ENCODE measurements at places on chromosomes 4 and X. TPM values are rescaled to one million over a fixed set of nuclear protein-coding genes. Genes with fewer than 3 reads are reported as not detected.

DNA sequence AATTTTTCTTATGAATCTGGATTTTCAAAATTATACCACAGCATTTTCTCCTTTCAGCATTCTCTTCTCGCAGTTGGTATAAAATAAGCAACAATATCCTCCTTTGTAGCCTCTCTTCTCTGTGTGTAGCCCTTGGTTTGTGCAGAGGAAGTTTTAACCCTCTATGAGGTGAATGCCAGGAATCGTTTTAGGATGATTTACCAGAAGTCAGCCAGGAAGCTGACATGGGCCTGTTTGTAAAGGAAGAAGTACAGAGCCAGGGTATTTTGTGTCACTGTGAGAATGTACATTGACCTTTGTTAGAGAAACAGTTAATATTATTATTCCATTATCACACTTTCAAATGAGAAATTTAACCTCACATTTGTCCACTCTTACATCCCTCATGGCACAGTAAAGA lies 88.9 kb upstream of the RPL34 start:
- DNase-seq: no peak

DNA sequence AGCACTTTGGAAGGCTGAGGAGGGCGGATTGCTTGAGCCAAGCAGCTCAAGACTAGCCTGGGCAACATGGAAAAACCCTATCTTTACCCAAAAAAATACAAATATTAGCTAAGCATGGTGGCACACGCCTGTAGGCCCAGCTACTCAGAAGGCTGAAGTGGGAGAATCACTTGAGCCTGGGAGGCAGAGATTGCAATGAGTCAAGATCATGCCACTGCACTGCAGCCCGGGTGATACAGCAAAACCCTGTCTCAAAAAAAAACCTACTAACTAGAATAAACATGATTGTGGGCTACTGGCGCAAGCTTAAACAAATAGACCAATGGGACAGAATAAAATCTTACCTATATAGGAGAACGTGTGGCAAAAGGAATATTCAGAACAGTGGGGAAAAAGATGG lies 7.3 kb downstream of the CDKL2 start:
- no peak for DNase-seq

The POF1B gene
- total RNA-seq: not detected

DNA sequence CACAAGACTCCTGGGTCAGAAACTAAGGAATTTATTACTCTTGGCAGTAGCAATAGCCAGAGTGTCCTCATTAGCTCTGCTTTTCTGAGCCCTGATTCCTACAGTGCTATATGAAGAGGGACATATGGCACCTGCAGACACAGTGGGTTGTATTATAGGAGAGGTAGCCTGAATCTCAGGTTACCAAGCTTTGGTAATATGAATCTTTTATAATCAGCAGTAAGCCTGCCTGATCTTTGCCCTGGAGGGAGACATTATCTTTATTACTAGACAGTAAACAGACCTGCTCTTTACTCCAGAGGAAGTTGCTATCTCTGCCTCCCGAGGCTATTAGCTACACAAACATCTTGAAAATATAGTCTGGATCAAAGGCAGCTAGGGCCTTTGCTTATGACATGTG lies 62.5 kb upstream of the HOPX start:
- DNase-seq: no peak

DNA sequence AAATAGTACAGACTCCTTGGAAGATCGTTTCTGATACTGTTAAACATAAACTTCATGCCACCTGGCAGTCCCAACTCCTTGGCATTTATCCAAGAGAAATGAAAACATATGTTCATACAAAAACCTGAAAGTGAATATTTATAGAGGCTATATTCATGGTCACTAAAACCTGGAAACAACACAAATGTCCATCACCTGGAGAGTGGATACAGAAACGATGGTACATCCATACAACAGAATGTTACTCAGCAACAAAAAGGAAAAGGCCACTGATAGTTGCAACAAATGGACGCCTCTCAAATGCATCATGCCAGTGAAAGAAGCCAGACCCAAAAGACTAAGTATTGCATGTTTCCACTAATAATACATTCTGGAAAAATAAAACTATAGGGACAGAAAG lies 34.0 kb upstream of the SORBS2 start:
- DNase-seq: no peak

DNA sequence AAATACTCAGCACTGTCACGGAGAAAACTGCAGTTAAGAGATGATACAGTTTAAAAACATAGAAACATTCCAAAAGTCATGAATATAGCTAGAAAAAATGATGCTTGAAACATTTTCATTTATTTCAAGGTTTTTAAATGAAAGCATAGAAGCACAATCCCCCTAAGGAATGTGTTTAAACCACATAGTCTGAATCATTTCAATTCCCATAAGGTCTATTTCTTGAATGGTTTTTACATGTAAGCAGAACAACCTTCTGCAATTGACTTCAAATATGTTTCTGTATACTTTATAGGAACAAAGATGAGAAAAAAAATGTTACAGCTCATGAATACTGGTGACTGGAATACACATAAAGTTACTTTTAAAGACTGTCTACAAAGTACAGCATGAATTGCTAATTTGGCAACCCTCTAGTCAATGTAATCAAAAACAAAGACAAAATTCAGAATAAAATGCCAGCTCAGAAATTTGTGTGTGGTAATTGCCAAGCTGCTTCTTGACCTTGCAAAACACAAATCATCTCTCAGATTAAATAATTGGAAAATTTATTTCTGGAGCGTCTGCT lies 886.4 kb upstream of the ADGRL3 start:
- DNase-seq: no peak

DNA sequence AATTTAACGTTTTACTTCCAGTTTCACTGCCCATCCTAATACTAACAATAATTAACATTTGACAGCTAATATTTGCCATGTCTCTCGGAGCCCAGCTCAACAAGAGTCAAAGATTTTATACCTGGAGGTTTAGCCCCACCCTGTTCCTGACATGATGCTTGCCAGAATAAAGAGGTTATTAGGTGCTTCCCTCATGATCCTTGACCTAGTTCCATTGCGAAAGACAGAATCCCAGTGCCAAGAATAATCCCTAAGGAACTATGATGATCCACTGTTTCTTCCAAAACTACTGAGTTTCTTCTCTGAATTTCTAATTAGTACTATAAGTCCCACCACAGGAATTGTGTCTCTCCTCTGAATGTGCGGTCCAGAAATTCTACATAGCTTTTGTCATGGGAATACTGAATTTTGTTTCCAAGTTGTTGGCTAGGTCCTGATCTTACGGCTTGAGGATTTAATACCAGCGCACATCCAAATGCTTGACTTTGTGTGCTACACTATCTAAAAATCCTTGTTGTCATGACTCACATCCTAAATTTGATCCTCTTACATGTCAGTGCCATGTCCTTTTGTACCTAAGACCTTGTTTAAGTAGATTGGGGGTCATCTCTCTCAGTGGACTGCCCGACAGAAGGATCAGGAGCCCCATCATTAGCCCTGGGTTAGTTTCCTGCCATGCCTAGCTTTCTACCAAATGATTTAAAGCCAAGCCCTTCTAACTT lies 23.1 kb downstream of the ANTXR2 start:
- DNase-seq: no peak

- DNase-seq: no peak
Measured at GRCh38 chr4:182231080-182231479, 12.1 kb upstream of the TENM3 start.

The INPP4B gene
- 6.7 TPM for total RNA-seq

- no peak for DNase-seq
Measured at GRCh38 chrX:45762699-45763647, 562.3 kb upstream of the DIPK2B start.

GRCh38 chr4:78747475-78747922 lies 28.7 kb upstream of the BMP2K start:
- no peak for DNase-seq

DNA sequence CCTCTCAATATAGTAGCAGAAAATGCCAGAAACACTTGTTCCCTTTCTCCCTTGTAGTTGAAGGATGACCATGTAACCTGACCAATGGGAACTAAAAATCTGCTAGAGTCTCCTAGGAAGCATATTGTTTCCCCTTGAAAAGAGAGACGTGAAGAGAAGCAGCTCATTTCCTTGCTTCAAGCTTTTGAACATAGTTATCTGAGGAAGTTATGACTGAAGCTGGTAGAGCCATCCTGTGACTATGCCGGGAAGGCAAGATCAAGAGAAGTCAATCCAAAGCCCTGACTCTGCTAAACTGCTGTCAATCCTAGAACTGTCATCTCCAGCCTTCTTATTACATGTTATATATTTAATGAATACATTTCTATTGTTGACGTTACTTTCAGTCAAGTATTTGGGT lies 66.6 kb downstream of the EIF4E start:
- DNase-seq: no peak

DNA sequence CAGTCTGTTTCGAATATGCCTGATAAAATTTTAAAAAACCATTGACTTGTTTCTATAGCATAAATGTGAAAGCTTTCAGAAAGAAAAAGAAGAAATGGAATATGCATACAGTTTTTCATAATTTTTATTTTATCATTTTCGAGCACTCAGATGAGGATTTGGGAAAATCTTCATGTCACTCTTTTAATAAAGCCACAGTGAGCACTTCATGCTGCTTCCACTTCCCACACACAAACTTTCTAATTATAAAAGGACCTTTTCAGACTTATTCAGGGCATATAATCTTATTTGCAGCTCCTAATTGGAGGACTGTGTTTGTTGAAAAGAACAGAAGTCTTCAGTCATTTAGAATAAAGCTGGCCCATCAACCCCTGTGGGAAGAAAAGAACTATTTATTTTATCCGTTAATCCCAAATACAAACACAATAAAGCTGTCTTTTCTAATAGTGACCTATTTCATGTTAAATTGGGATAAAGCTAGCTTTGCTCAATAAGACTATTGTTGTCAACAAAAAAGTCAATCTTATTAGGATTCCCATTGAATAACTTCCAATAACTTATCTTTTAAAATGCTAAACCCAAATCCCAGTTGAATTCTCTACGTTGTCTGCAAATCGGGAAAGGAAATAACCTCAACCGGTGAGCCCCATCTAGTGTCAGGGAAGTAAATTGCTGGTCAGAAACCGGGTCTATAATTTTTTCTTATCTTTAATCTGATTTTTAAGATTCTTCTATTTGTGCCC lies 211.5 kb downstream of the PDGFRA start:
- no peak for DNase-seq

- no peak for DNase-seq
Measured at GRCh38 chr4:60201052-60201673, 999.0 kb upstream of the ADGRL3 start.

The DCAF4L1 gene
- under 0.01 TPM for total RNA-seq

- DNase-seq: no peak
Measured at GRCh38 chr4:173024203-173024602, 144.4 kb upstream of the GALNT7 start.

The CWH43 gene
- not detected for total RNA-seq

- DNase-seq: no peak
Measured at GRCh38 chr4:156749426-156750403, 221.9 kb downstream of the PDGFC start.

The MTTP gene
- total RNA-seq: 3.4 TPM

DNA sequence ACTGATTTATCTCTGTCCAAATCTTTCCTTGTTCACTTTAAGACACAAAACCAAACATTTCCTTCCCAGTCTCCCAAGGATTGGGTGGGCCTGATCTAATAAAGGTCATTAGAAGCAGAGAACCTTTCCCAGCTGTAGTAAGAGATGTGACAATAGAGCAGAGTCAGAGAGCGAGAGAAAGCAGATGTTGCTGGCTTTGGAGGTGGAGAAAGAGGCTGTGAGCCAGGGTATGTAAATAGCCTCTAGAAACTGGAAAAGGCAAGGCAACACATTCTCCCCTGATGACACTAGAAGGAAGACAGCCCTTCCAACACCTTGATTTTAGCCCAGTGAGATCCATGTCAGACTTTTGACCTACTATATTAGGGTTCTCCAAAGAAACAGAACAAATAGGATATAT lies 337.5 kb upstream of the CASK start:
- no peak for DNase-seq

DNA sequence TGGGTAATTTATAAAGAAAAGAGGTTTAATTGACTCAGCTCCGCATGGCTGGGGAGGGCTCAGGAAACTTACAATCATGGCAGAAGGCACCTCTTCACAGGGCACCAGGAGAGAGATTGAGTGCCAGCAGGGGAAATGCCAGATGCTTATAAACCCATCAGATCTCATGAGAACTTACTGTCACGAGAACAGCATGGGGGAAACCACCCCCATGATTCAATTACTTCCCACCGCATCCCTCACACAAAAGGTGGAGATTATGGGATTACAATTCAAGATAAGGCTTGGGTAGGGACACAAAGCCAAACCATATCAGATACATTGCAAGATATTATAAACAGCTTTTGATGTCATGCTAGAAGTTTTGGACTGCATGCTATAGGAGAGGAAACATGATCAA lies 204.3 kb downstream of the VEGFC start:
- no peak for DNase-seq

DNA sequence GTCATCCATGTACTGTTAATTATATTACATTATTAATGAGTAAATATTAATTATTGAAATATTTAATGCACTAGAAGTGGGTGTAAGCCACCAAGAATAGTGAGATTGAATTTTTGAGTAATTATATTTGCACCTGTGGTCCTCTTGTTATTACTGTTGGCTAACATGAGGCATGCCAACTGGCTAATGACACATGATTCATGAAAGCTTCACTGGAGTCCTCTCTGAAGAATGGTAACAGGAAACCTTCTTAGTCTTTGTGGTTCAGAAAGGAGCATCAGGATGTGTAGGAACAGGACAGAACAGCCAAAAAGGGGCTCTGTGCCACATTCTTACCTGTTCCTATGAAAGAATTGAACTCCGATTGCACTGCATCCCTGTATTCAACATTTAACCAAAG lies 65.2 kb downstream of the SLC4A4 start:
- DNase-seq: no peak

DNA sequence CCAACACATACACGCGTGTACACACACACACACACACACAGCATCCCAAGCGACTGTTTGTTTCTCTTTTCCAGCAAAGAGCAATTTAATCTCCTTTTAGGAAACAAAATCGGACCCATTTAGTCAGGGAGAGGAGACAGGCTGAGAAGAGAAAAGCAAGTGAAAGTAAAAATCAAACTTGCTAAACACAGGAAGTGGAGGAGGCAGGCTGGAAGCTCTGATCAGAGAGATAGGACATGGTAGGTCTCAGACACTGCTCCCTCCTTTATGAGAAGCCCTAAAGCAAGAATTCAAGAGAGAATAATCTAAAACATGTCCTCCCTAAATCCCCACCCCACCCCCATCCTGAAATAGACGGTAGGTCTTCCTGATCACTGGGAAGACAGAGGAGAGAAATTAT lies 62.3 kb downstream of the GPC3 start:
- no peak for DNase-seq

The LRPAP1 gene
- total RNA-seq: 12.6 TPM

The SLC39A8 gene
- total RNA-seq: 10.3 TPM

GRCh38 chr4:84317513-84317912 lies 181.6 kb downstream of the NKX6-1 start:
- DNase-seq: no peak

- DNase-seq: no peak
Measured at GRCh38 chr4:99950913-99951254, 809 bp upstream of the H2AZ1 start.

DNA sequence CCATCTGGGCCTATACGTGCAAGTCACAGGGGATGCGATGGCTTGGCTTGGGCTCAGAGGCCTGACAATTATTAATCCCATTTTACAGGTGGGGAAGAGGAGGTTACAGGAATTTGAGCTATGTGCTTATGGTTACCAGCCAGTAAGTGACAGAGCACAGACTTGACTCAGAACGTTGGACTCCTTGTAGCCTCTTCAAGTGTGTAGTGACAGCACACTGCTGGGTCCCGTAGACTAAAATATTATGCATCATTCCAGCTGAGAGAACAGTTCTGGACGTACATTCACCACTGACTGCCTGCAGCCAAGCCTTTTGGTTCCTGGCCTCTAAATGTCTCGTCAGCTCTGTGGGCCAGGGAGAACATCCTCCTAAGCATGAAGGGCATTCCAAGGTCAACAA lies 314.5 kb downstream of the GPAT3 start:
- no peak for DNase-seq

The GC gene
- total RNA-seq: 0.31 TPM
